NCI-H460 (cell line): ENCODE measurements at places on chromosomes 5 and 9. TPM values are rescaled to one million over a fixed set of nuclear protein-coding genes. Genes with fewer than 3 reads are reported as not detected.

SAP30L gene
- total RNA-seq: 27.2 and 39.1 TPM in 2 replicates

UAP1L1 gene
- 3.6 and 4.0 TPM in 2 replicates for total RNA-seq

DNA sequence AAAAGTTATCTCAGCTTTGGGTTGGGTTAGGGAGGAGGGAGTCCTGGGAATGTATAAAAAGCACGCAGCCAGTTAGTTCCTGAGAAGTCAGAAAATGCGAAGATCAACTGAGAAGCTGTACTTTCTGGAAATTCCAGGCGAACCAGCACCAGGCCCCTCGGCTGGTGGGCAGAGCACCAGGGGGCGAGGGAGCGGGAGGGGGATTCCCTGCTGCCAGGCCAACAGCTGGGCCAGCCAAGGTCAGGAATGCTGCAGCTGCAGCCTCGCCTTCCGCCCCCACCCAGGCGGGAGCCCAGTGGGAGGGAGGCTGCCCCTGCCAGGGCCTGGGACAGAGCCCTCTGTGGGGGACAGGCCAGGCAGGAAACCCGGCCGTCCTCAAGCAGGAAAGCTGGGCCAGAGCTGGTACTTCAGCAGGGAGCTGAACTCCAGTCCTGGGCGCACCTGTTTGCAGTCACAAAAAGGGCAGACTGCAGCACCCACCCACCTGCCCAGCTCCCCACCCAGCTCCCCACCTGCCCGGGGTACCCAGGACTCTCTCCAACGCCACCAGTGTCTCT is 35.5 kb downstream of the VAV2 start:
- no peak for DNase-seq

INSYN2B gene
- total RNA-seq: 0.89 and 0.97 TPM in 2 replicates

- no peak for DNase-seq
These were observed 1.6 kb downstream of the SREK1IP1 start for GRCh38 chr5:64766941-64767340.
